Activated CD4-positive, CD25-positive, alpha-beta regulatory T cell treated with anti-CD3 and anti-CD28 coated beads, Interleukin-2, amount 50 U/mL, for 16 hours (primary cell): ENCODE measurements at places on chromosomes 13 and 19.
A peak's percentile ranks its signal among the peaks of the same experiment; 100 is the strongest.

GRCh38 chr13:46520166-46520565, 32.8 kb upstream of the LRCH1 start:
- DNase-seq: no peak

DNA sequence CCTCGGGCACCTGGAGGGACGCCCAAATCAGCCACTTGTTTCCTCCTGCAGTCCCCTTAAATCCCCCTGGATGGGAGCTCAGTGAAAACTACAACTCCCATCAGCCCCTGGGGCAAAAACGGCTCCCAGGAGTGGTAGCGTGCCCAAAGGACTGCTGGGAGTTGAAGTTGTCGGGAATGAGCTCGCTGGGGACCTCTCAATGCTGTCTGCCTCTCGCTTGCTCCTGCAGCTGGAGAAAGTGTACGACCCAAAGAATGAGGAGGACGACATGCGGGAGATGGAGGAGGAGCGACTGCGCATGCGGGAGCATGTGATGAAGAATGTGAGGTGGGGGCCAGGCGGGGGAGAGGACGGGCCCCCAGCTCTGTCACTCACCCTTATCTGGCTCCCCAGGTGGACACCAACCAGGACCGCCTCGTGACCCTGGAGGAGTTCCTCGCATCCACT, 14.7 kb upstream of the DHDH start:
- no peak for DNase-seq

DNA sequence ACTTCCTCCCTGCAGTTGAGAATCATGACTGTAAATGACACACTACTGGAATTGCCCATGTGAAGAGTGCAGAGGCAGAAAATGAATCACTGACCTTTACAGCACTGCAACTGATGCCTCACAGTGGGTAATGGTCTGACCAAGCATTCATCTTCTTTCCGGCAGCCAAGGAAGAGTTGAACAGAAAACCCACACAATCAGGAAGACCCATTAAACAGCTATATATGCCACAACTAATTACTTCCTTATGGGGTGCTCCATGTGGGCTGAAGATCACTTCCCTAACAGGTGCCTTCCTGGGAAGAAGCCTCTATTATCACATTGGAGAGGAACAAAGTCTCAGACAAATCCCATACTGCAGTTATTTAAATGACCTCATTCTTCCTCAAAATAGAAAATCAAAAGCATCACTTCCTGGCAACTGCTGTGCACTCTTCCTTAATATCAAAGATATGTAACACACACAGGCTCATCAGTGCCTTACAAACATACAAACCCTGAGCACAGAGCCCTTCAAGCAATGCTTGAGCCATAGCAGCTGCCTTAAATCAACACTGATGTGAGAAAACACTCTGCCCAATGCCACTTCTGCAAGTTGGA, 45.8 kb downstream of the RUBCNL start:
- DNase-seq: no peak

DNA sequence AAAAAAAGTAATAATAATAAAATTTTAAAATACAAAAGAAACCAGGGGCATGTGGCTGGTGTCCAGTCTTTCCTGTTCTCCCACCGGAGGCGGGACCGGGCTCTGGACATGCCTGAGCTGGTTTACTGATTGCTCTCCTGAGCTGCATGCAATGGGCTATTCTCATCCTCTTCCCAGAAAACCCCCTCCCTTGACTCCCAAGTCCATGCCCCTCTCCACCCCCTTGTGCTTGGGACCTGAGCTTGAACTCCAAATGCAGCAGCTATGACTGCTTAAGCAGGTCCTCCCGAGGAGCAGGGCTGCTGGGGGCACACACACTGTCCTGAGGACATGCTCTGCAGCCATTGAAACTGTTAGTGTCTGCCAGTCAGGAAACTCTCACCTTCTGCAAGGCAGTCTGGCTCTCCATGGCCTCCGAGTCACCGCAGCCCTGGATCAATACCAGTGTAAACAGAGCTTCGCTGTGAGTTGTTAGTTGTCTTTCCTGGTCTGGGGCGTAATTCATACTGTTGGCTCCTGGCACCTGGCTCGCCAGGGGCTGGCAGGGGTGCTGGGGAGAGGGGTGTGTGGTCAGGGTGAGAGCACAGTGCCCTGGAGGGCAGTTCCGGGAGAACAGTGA, 41.6 kb upstream of the CHST8 start:
- DNase-seq: no peak

DNA sequence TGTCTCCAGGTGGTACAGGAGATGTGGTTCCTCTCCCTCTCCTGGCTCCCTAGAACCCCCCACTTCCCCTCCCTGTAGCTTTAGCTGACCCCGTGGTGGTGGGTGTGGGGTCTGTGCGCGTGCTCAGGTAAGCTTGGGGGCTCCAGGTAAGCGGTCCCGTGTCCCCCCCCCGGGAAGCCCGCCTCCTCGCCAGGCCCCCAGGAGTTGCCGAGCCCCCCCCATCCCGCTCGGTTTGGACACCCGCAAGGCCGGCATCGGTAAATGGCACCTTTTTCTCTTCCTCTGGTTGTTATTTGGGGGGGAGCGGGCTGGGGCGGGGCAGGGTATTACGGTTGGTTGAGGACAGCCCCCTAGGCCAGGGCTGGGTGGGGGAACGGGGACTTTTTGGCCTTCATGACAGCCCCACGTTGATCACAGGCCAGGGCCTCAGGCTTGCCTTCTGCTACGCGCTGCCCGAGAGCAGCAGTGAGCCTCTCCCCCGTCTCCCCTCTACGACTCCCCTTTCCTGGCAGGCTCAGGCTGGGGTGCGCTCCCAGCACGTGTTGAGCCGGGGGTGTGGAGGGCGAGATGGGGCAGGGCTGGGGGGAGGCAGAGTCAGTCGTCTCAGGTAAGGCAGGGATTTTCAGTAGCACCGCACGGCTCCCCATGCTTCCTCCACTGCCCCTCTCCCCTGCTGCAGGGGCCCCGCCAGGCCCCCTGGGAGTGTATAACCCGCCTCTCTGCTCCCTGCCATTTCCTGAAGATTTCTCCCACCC, 10.7 kb upstream of the LIN7B start:
- no peak for DNase-seq

DNA sequence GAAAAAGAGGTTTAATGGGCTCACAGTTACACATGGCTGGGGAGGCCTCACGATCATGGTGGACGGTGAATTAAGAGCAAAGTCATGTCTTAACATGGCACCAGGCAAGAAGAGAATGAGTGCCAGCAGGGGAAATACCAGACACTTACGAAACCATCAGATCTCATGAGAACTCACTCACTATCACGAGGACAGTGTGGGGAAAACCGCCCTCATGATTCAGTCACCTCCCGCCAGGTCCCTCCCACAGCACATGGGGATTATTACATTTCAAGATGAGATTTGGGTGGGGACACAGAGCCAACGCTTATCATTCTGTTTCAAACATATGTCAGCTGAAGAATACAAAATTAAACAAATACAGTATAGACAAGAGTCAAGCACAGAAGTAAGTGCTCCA, 165.1 kb downstream of the PCCA start:
- DNase-seq: no peak

GRCh38 chr19:32168111-32168510, 177.3 kb upstream of the ZNF507 start:
- no peak for DNase-seq

GRCh38 chr19:50205681-50206138, 2.3 kb downstream of the MYH14 start:
- no peak for DNase-seq

- no peak for DNase-seq
Measured at GRCh38 chr19:5166262-5166661, 174.3 kb downstream of the PTPRS start.

DNA sequence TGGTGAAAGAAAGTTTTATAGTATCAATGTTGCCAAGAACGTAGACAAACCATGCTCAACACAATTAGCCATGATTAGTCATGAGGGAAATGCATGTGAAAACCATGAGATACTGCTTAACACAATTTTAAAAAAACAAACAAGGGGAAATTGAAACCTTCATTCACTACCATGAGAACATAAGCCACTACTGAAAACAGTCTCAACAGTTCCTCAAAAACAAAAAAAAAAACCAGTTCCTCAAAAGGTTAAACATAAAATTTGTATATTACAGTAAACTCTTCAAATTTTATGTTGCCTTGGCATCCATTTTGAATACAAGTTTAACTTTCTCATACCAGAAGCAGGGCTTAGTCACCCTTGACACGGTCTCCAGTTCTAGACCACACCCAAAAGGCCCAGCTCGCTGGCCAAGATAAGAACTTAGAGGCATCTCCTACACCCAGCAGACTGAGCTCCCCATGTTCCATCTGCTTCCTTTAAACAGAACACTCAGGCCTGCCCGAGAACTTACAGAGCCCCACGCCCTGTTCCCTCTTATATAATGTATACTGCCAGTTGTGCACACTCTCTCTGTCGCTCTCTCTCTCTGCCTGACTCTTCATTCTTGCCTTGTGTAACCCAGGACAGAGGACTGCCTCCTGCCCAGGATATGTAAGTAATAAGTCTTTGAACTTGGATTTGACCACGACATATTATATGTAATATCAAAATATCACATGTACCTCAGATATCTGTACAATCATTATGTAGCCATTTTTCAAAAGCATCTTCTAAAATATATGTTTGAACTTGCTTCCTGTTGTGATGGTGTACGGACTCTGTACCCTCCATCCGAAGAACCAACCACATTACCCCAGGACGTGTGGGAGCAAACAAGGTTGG, 67.4 kb downstream of the STK24 start:
- DNase-seq: no peak

GRCh38 chr19:46913852-46914430, 53.1 kb downstream of the ARHGAP35 start:
- DNase-seq: no peak

- DNase-seq: no peak
Measured at GRCh38 chr19:23515551-23515950, 120.3 kb upstream of the ZNF91 start.

- no peak for DNase-seq
Measured at GRCh38 chr19:49210108-49210900, 52.7 kb downstream of the TRPM4 start.

- no peak for DNase-seq
Measured at GRCh38 chr13:97387890-97388289, 46.1 kb upstream of the RAP2A start.

DNA sequence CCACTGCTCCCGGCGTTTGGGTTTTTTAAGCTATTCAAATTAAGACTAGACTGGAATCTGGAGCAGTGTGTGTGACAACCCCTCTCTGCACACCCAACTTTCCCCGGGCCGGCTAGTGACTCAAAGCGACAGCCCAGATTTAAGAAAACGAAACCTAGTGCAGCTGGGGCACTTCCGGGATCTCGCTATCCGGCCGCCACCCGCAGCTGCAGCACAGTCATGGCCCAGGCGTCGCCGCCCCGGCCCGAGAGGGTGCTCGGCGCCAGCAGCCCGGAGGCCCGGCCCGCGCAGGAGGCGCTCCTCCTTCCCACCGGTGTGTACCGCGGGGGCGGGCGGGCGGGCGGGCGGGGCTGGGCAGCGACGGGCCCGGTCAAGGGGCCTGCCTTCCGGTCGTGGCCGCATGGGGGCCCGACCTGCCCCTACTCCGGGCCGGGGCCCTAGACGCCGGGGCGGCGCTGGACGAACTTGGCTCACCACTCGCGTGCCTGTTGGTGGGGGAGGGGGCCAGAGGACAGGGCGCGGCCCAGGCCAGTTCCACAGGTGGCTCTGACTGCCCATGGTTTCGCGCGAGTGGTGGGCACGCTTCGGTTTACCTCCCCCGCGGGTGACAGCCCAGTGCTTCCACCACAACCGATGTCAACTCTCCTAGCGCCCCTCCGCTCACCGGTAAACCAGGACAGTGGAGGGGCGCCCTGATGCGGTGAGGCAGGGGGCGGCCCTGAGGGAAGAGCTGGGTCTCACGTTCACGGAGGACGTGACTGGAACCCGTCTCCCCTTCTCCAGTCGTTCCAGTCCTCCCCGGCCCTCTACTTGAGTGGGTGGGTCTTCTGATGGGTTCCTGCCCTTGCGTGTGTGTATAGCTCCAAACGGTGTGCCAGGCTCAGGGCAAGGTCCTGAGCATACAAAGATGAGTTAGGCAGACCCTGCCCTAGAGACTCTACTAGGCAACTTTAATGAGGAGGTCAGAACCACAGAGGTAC, at the start of gene PHF11:
Gene PHF11 (plus strand): TSS at position 171 of the 980 bp plus-strand sequence. CDS start 49 bp downstream, at position 220.
- peak; percentile 71 for DNase-seq

- DNase-seq: no peak
Measured at GRCh38 chr19:13033244-13033643, 38.0 kb downstream of the NFIX start.

- DNase-seq: peak; percentile 57
Measured at GRCh38 chr19:58575183-58576041, 2.3 kb upstream of the MZF1 start.

GRCh38 chr13:79724348-79725103, 243.6 kb downstream of the NDFIP2 start:
- DNase-seq: no peak

DNA sequence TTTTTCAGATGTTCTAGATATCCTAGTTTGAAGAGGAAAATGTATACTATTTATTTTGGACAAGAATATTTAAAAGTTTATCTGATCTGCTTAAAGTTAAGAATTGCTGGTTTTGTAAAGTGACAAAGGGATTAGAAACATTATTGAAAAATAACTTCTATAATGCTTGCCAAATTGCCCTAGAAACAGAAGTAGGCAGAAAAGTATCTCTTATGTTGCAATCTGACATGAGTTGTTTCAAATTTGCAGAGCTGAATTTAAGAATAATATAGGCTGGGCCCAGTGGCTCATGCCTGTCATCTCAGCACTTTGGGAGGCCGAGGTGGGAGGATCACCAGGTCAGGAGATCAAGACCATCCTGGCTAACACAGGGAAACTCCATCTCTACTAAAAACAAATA, 777.1 kb downstream of the LIG4 start:
- DNase-seq: no peak

DNA sequence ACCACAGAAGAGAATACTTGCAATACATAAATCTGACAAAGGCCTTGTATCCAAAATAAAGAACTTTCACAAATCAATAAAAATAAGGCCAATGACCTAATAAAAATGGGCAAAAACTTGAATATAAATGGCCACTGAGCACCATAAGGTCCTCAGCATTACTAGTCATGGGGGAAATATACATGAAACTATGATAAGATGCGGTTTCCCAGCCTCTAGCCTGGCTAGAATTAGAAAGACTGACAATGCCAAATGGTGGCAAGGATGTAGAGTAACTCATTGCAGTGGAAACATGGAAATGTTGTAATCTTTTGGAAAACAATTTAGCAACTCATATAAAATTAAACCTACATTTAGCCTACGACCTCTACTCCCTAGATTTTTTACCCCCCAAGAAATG, 227.1 kb downstream of the GGACT start:
- DNase-seq: no peak
